ENCODE measurements at places on chromosomes 2 and 18. TPM values are rescaled to one million over a fixed set of nuclear protein-coding genes. Genes with fewer than 3 reads are reported as not detected.

- peak; percentile 31 for DNase-seq
These were observed 158.0 kb downstream of the AGPS start for GRCh38 chr2:177550264-177551200.

COLEC11 gene
- 0.83 TPM for total RNA-seq

DLGAP1 gene
- total RNA-seq = 0.51 TPM

- DNase-seq = peak; percentile 29
These were observed 2.7 kb downstream of the USP40 start for GRCh38 chr2:233563663-233564430.

TMEFF2 gene
- 0.33 TPM for total RNA-seq

MARCO gene
- total RNA-seq = not detected

RAB1A gene
- 63.4 TPM for total RNA-seq

DOK6 gene
- 4.0 TPM for total RNA-seq

DNA sequence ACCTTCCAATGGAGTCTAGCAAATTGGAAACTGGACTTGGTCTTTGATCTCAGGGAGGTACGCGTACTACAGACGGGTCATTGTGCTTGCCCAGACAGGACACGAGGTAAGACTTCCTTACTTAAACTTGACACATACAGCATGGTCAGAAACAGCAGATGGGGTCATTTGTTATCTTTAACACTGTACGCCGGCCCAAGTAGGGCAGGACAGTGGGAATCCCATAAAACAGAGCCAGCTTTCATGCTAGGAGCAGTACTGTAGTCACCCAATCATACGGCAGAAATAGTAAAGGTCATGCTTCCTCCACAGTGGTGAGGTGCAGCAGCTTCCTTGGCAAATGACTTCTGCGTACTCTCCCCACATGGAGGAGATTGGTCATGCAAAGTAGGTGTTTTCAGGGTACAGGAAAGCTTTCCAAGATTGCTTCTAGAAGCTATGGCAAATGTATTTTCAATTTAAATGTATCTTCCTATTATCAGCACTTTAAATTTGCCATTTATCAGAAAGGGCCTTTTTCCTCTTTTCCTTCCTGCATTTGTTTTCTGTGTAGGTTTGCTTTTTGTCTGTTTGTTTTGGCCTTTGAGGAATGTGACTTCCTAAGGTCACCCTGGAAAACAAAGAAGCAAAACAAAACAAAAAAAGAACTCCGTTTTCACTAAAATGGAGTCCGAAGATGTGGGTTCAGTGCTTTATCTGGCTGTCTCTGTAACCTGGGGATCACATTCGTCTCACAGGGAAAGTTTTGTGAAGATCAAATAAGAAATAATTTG is 74.0 kb upstream of the DSG1 start:
- DNase-seq = no peak

EFEMP1 gene
- 615 TPM for total RNA-seq

RESP18 gene
- not detected for total RNA-seq

GBX2 gene
- total RNA-seq = not detected

- DNase-seq = no peak
These were observed 29.8 kb upstream of the ARMC9 start for GRCh38 chr2:231168460-231169139.

DNA sequence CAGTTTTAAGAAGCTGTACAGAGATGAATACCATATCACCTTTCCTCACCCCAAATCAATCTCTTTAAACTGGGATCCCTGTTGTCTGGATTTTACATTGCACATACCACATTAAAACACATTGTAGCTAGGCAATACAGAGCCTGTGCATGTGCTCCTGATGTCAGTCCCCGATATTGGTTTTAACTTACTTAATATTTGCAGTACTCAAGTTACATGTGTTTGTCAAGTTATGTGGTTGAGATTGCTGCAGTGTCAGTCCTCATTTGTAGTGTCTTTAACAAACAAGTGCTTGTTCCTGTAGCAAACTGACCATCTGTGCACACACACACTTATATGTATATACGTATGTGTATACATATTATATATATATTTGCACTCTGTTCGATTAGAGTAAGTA is 10.4 kb upstream of the UBE2E3 start:
- no peak for DNase-seq

GRCh38 chr2:97711394-97711711 is 2.0 kb upstream of the ZAP70 start:
- no peak for DNase-seq

DNA sequence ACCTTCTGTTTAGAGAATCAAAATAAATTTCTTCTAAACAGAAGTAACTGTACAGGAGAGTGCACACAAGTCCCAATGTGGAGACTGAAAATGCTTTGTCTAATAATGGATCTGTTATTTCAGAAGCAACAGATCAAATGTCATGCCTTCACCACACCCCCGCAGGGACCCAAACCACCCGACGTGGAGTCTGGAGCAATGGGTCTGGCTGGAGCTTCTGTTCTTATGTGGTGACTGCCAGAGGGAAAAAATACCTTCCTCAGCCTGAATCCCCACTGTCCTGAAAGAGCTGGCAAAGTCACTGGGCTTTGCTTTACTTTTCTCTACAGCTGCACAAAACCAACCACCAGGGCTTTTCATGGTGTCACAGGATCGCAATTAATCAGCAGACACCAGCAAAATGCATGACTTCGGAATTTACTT is 119.0 kb upstream of the ZFP36L2 start:
- peak; percentile 53 for DNase-seq

MOGAT1 gene
- total RNA-seq = not detected

SPOPL gene
- total RNA-seq = 15.2 TPM

DNA sequence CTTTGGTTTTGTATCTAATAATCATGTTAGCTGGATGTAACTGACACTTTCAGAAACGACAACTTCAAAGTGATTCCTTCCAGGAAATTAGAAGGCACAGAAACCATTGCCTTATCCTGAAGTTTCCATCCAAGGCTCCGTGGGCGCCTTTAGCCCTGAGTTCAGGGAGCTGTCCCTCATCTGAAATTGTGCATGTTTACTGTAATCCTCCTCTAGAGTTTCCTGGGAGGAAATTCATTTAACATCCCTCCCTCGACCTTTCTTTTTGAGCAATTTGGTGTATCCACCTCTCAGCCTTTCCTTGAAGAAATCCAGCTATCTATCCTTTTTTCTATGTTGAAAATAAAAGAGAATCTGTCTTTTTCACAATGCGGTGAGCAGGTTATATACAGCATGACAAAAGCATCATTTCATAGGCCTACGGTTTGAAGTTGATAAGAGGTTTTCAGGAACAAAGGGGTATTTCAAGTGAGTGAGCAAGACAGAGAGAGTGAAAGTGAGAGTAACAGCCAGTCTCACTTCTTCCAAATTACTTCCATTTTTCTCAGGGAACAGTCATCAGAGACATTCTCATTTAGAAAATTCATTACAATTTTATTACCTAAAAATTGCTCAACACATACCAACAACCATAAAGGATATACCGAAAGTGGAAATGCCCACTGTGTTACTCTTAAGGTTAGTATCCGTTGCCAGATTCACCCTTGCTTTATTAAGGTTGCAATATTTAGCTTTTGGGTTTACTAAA is 167.3 kb downstream of the MREG start:
- no peak for DNase-seq

PSMA8 gene
- total RNA-seq = not detected

- no peak for DNase-seq
These were observed 168.5 kb downstream of the DPP4 start for GRCh38 chr2:161905389-161906046.

- DNase-seq = no peak
These were observed 335.9 kb downstream of the DLGAP1 start for GRCh38 chr18:4119127-4119648.

- no peak for DNase-seq
These were observed 13.0 kb upstream of the TYMS start for GRCh38 chr18:644395-645004.

CTLA4 gene
- not detected for total RNA-seq

DNA sequence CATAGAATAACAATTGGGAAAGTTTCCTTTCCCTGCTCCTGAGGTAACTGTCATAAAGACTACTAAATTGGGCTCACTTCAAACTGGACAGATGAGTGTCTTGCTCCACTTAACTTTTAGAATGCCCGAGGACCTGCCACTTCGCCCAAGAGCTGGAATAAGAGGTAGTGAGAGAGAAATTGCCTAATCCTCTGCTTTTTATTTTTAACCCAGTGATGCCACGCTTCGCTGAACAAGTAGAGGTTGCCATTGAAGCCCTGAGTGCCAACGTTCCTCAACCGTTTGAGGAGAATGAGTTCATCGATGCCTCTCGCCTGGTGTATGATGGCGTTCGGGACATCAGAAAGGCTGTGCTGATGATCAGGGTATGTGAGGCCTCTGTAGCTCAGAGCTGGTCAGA is 269.4 kb upstream of the LRRTM1 start:
- DNase-seq = no peak

DNA sequence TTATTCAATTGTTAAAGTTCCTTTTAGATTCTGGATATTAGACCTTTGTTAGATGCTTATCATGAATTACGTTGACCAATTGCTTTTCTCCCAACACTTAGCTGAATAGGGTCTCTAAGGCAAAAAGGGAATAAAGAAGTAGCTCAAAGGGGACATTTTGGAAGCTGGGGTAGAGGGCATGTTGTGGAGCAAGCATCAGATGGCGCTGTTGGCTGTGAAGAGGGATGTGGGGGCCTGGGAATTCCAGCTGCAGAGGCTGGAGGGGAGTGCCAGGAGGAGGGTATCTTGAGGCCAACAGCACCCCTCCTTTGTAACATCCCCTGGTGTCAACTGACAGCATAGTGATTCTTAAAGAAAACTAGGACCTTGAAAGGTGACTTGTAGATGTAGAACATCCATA is 198.2 kb downstream of the ADCYAP1 start:
- DNase-seq = no peak

DNA sequence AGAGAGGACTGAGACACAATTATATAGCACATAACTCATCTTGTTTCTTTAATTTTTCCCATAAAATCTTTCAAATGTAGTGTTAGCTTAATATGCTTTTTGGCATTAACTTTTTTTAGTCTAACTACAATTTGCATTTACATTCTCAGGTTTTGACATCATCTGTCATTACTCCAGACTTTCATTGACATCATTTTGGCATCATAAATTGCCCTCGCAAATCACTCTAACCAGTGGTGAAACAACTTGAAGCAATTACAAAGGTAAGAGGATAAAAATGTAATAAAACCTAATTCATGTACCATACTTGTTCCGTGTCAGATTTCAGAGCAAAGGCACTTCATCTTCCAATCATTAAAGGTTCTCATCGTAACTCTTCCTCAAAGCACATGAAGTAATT is 41.4 kb downstream of the RFX8 start:
- DNase-seq = no peak

DNAJC27 gene
- total RNA-seq = 7.3 TPM

MYO3B gene
- total RNA-seq = 0.50 TPM

DNA sequence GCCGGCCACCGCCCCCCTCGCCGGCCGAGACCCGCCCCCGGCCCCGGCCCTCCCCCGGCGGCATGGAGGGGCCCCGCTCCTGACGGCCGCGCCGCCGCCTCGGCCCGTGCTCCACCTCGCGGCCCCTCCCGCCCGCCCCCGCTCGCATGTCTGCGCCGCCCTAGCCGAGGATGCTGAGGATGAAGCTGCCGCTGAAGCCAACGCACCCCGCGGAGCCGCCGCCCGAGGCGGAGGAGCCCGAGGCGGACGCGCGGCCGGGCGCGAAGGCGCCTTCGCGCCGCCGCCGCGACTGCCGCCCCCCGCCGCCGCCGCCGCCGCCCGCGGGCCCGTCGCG is 397 bp downstream of the ZCCHC2 start:
- DNase-seq = no peak

GRCh38 chr2:105590780-105591660 is 153.7 kb upstream of the NCK2 start:
- no peak for DNase-seq

- no peak for DNase-seq
These were observed 759.6 kb upstream of the NRXN1 start for GRCh38 chr2:51791496-51791895.

- DNase-seq = no peak
These were observed 1089.3 kb upstream of the CELF4 start for GRCh38 chr18:38654946-38655345.

DNA sequence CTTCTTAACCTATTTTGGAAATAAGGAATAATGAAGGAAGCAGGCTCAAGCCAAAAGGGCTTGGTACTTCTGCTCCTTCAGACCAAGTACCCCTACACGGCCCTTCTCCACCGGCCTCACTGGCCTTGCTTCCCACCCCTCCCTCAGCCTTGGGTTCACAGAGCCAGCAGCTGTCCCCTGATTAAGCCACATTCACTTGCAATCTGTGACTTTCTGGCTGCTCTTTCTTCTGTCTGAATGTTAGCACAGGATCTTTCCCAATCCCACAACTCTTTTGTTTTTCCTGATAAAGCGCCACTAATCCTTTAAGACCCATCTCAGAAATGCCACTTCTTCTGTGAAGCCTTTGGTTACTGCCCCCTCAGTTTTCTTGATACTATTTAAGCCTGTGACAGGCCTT is 52.4 kb downstream of the REEP1 start:
- no peak for DNase-seq

DNA sequence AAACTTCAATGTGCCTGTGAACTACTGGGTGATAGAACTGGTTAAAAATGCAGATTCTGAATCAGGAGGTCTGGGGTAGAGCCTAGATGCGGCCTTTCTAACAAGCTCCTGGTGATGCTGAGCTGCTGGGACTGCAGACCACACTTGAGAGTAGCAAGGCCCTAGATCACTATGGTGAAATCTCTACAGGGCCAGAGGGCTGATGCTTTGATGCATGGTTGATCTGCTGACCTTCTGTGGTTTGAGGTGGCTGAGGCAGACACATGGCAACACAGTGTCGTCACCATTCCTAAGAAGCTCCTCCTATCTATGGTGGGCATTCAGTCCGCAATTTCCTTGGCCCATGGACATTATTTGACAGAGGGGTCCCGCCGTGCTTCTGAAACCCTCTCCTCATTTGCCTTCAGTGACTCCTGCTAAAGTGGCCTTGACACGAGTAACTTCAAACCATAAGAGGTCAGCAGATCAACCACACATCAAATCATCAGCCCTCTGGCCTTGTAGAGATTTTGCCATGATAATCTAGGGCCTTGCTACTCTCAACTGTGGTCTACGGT is 19.8 kb downstream of the CCDC68 start:
- peak; percentile 24 for DNase-seq

PJVK gene
- 4.3 TPM for total RNA-seq

- DNase-seq = no peak
These were observed 84.5 kb upstream of the REG3G start for GRCh38 chr2:78940998-78941397.

GRCh38 chr2:31241625-31242270 is 7.8 kb downstream of the EHD3 start:
- DNase-seq = no peak

RGPD8 gene
- 9.5 TPM for total RNA-seq

CTNNA2 gene
- total RNA-seq = not detected

DNA sequence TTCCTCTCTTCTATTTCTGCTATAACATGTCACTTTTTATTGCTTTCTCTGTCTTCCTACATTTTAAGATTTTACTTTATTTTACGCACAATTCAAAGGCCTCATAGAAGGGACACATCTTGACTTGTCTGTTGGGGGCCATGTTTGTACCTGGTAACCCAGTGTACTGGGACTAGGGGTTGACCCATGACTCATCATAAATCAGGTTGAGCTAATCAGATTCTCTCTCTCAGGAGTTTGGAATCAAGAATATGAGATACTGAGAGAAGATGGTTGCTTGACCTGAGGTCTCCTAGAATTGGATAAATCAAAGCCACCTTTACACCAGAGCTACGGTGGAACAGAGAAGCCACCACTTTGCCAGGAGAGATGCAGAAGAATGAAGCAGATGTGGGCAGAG is 153.0 kb downstream of the UXS1 start:
- DNase-seq = no peak
